Effector memory CD8-positive, alpha-beta T cell (primary cell): ENCODE measurements at places on chromosomes 5 and 9.

DNA sequence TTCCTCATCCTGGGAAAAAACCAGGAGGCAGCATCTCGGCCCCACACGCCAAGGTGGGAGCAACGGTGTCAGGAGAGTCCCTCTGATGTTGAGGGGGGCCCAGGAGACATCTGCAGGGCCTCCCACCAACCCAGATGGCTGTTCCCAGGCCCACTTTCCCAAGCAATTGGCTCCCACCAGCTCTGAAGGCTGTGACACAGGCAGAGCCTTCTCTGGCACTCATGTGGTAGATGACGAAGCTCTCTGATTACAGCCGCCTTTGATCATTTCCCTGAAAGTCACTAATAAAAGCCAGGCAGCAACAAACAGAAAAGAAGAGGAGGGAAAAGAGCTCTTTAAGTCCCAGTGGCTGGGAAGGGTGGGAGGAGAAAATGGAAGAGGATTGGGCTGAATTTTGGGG lies 226.5 kb downstream of the CDK5RAP2 start:
- no peak for DNase-seq

DNA sequence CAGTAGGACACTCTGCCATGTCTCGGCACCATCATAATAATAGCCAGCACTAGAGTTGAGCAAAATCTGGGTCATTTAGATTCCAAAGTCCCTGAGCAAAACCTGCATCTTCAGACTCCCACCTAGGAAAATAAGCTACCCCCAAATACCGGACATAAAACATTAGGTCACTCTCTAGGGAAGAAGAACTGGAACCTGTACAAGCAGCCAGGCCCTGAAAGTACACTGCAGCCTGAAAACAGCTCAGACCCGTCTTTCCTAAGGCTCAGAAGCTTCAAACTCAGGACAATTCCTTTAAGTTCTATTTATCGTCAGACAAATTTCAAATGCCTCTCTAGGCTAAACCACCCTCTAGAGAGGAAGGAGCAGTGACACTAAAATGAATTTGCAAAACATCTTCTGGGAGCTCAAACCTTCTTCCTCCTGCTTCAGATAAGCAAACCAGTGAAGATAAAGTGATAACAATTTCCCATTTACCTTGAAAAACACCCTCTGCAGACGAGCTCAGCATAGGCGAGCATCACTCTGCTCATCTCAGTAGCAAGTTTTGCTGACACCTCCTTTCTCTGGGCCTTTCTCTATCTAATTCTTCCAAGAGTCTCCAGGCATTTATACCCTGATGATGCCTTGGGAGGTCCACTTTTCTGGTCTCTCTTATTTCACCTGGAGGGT lies 34.0 kb downstream of the ADAM19 start:
- no peak for DNase-seq

GRCh38 chr9:117696154-117696553 lies 8.0 kb upstream of the TLR4 start:
- no peak for DNase-seq

DNA sequence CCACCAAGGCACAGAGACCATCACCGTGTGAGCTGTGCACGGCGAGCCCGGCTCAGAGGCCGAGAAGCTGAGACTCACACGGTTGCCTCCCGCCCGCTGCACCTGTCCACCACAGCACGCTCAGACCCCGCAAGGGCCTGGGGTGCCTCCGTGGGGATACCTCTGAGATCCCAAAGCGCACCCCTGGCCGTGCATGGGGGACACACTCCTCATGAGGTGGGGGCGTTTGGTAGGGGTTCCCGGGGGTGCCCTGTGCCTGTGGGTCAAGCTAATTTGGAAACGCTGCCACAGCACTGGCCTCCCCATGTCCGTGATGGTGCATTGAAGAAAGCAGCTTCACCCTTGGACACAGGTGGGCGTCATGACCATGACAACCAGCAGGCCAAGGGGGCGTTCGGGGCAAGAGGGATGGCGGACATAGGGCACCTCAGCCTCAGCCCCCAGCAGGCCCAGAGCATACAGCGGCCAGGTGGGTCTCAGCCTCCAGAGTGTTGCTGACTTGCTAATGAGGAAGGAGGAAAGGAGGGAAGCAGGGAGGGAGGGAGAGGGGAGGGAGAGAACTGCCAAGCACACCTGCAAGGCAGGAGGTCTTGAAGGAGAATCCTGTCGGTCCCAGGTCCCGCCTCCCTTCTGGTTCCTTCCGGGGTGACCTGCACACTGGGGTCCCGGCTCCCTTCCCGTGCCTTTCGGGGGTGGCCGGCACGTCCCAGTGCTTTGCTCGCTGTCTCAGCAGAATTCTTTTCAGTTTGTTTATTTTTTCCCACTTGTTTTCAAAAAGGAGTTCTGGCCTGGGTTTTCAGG lies 34.7 kb downstream of the GLT6D1 start:
- DNase-seq, result no peak

- no peak for DNase-seq
Measured at GRCh38 chr5:73894860-73895259, 268.9 kb downstream of the ARHGEF28 start.

- DNase-seq, result no peak
Measured at GRCh38 chr9:98606730-98607129, 102.0 kb downstream of the GABBR2 start.

- DNase-seq, result no peak
Measured at GRCh38 chr9:83772860-83773259, 44.7 kb downstream of the GKAP1 start.

GRCh38 chr9:116080561-116080960 lies 73.0 kb upstream of the PAPPA start:
- DNase-seq, result no peak

- no peak for DNase-seq
Measured at GRCh38 chr9:35840881-35841644, 12.0 kb downstream of the TMEM8B start.

DNA sequence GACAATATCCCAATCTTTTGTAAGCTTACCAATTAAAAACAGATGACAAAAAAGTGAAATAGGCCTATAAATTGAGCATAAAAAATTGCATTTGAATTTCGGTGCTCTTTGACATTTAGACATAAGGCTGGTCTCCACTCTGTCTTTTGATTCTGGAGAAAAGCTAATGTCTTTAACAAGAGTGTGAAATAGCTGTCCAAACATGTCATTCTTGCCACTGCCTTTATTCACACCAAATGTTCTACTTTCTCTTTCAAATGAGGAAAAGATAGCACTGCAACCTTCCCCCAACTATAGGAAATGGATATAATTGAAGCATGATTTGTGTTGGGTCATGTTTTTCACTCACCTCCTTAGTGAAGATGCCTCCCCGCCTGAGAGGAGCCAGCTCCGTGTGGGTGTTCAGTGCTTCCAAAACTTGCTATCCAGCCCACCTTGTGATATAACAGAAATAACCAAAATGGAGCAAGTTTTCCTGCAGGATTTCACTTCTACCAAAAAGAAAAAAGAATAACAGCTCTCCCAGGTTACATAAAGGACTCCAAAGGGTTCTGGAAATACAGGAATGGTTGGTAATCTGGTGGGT lies 55.2 kb upstream of the STK32A start:
- no peak for DNase-seq

DNA sequence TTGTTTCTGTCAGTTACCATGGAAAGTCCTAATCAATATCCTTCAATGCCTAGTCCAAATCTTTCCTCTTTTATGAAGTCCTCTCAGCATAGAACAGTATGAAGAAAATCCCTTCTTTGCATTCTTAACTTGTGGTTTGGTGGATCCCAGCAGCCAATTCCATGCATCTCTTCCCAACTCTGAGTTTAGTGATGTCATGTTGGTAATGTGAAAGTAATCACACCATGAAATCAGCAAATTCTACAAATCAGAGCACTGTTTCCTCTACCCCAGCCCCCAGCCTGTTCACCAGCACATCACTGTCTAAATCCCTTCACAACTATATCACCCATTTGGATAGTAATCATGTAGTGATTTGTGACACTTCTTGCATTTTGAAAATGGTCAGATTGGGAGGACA lies 4.7 kb upstream of the C1QTNF2 start:
- DNase-seq, result no peak

DNA sequence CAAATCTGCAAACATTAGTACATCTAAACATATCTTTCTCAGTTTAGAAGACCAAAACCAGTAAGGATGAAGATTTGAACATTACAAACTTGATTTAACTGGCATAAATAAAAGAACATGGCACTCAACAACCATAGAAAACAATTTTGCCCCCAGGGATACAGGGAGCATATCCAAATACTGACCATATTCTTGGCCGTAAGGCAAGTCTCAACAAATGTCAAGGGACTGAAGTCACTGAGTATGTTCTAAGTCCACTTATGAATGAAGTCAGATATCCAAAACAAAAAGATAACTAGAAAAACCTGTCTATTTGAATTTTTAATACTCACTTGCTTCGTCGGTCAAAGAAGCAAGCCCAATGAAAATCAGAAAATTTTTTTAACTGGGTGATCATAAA lies 14.1 kb downstream of the FEM1C start:
- DNase-seq, result no peak

GRCh38 chr5:72485430-72485974 lies 21.7 kb downstream of the ZNF366 start:
- DNase-seq, result no peak

- no peak for DNase-seq
Measured at GRCh38 chr9:116208417-116209232, 55.0 kb downstream of the PAPPA start.

GRCh38 chr9:113548221-113549041 lies 84.9 kb downstream of the RGS3 start:
- DNase-seq, result no peak

DNA sequence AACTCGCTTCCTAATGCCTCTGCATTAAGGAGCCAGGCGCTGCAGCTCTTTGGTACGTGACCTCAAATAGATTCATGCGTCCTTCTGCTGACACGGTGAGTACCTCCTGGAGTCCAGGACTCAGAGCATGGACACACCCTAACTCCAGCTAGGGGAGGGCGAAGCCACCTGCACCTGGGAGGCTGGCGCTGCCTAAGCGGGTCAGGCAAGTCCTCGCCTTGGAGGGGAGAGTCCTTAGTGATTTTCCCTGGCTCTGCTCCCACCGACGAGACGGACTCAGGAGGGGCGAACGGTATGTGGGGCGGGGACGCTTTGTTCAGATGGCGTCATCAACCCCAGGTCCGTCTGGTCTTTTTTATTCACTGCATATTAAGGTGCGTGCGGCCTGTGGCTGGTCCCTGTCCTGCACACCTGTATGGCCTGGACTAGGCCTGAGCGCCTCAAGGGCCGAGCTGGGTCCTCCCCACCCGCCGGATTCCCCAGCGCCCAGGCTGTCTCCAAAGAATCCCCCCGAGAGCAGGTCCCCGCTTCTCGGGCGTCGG lies 50.3 kb downstream of the NSUN2 start:
- no peak for DNase-seq

- DNase-seq, result no peak
Measured at GRCh38 chr5:2742921-2743679, 8.4 kb downstream of the IRX2 start.

GRCh38 chr5:149434162-149435014 lies 55.3 kb upstream of the IL17B start:
- peak; percentile 23 for DNase-seq

- peak; percentile 8 for DNase-seq
Measured at GRCh38 chr5:81631124-81631523, 119.8 kb downstream of the SSBP2 start.

DNA sequence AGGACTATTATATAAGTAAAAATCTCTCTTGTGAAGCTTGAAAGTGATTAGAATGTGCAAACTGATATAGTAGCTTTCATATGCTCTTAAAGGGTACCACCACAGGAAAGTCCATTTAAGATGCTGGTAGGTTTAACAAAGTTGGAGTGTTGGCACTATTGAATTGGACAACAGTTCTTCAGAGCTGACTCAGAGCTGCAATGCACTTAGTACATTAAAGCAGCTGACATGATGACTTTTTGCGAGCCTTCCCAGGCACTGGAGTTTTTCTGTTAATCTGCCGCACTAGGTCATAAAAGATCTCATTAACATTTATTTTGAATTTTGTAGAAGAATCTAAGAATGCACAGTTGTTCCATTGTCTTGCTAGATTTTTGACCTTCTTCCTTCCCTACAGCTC lies 243.8 kb downstream of the ADAMTSL1 start:
- DNase-seq, result no peak

DNA sequence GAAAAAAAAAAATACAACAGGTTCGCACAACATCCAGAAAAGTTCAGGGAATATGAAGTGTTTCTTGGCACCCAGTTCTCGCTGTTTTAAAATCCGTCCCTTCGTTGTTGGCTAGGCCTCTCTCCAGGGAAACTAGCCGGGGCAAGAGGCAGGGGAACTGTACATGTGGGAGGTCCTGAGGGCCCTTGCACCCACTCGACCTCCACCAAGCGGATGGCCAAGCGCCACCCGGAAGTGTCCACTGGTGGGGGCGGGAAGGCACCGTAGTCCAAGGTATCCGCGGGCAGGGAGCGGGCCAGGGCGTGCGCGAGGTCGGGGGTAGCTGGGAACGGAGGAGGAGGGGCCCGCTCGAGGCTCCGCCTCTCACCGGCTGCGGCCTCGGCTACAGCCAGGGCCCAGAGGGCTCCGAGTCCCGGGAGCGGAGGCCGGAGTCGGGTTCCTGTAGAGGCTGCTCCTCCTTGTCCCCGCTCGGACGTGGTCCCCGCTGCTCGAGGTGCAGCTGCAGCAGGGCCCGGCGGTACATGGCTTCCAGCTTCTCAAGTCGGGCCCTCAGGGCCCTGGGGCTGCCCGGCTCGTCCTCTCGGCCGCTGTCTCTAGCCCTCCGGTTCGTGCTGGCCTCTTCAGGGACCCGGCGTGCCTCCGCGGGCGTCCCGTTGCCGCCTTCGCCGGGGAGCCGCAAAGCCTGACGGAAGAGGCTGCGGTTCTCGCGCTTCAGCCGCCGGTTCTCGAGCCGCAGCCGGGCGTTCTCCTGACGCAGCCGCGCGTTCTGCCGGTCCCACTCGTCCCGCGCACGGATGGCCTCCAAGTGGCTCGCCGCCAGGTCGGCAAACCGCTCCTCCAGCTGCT lies 720 bp downstream of the TUSC1 start:
- no peak for DNase-seq

GRCh38 chr9:138117101-138117750 lies 239.6 kb downstream of the CACNA1B start:
- no peak for DNase-seq

DNA sequence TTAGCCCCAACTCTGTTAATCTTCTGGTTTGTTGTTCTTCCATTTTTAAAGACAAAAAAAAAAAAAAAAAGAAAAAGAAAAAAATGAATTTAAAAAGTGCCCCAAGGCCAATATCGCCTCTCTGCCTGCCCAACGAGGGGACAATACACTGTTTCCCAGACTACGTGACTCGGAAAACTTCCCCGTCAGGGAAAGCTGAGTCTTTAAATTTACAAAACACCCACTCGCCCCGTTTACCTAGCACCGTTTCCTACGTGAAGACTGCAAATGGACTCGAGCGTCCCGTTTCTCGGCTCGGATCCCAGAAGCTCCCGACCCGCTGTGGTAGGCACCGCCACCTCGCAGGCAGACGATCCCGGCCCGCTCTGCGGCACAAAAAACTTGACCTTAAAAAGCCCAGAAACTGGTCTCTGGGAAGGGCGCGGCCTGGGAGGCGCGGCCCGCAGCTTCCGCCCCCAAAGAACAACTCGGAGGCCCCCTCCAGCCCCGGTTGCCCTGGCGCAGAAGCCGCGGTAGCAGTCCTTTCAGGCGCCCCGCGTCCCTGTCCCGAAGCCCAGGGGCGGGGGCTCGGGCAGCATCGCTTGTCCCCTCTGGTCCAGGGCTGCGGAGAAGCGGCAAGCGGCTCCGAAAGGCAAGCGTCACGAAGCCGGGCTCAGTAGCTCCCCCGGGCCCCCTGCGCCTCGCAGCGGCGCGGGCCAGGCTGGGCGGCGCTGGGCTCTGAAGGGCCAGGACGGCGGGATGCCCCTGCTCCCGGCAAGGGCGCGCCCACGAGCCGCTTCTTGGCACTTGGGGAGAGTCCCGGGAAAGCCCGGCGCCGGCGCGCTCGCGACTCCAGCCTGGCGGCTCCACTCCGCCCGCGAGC lies at the start of gene GCNT4:
GCNT4 (minus strand) TSS at position 367 of the 862 bp plus-strand sequence. CDS start 22,521 bp downstream, outside the sequence.
- DNase-seq, result peak; percentile 25
